Thyroid gland (tissue), 4 donors: ENCODE measurements at places on chromosomes 2 and 18.

- no peak for DNase-seq
- H3K4me1 ChIP-seq = peaks cover 2% of the 10 kb centered on the region
- H3K27me3 ChIP-seq = no peaks in the 10 kb centered on the region
- H3K4me3 ChIP-seq = no peak overlapping the region
Observed at GRCh38 chr2:64537991-64538390, 13.9 kb downstream of the AFTPH start.

DNA sequence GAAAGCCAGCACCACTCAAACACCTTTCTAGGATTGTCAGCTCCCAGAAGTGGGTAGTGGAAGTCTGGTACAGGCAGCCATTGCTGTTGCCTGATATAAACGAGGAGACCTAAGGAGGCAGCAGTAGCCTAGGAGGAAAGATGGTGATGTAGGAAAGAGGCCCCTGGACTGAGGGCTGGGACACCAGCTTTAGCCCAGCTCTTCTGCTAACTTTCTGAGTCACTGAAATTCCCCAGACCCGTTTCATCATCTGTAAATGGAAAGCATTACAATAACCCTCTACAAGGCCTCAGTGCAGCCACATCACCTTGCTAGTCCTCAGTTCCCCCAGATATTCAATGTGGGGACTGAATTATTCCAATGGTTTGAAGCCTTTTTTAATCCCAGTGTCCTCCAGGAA is 336.5 kb downstream of the TNS1 start:
- DNase-seq = no peak
- H3K27me3 ChIP-seq = no peaks in the 10 kb centered on the region
- no peaks in the 10 kb centered on the region for H3K36me3 ChIP-seq
- peaks cover 16% of the 10 kb centered on the region for H3K4me1 ChIP-seq
- H3K4me3 ChIP-seq = no peak overlapping the region
- no peak overlapping the region for H3K27ac ChIP-seq

DNA sequence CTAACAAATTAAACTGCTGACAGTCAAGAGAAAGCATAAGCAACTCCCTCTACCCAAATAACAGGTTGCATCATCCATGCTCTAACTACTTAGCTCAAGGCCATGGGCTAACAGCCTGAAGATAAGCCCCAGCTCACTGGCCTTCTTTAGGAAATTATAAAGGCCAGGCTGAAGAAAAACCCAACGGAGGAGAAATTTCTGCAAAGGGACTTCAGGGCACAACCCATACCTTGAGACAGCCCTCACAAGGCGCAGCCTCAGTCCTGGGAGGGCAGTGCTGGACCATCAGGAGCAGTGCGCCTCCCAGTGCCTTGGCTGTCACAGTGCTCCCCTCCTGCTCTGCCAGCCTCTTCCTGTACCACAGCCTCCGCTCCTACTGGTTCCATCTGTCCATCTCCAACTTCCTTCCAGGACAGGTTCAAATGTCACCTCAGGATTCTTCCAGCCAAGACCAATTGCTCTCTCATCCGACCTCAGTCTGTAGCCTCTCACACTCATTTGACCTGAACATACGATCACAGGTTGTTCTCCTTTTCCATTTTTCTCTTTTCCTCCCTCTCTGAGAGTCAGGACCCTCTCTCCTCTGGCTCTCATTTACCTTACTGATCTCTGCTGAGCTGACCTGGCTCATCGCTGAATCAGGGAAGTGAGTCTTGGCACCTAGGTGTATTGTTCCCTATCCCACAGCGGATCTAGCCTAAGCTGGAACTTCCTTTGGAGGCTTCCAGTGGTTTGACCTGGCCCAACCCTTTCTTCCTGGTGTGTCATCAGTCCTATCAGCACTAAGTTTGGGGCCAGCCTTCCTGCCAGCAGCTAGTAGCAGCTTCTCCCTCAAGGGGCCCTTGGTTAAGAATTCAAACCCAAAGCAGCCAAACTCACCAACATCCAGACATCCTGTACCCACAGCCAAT is 1.9 kb downstream of the MCFD2 start:
- H3K27ac ChIP-seq = peak overlapping the region; percentile 98
- H3K4me1 ChIP-seq = peaks cover 19% of the 10 kb centered on the region
- peak; percentile 27 for DNase-seq

DNA sequence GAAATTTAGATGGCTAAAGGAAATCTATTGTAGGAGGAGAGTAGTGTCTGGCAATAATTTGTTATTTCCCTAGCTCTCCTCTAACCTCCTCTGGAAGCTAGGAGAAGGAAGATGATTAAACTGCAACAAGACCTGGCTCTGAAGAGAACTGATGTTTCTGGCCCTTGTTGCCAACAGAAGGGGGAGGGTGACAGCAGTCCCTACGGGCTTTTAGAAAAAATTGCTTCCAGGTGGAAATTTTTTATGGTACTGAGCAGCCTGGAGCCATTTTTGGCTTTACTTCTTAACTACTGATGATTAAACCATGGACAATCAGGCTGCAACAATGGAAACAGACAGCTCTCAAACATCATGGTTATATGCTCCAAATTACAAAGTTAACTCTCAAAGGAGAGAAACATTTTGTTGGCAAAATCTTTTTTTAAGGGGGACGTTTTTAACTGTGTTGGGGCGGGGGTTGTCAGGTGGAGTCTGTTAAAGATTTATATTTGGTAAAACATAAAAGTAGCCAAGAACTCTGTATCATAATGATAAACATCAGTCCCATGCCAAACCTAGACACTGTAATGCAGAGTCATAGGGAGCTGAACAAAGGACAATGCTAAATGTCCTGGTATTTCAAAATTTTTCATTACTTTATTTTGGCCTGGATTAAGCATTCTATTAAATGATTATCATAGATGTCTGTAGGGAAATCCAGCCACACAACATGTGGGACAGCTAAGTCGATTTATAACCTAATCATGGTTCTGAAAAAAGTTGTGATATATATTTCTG is 70.0 kb downstream of the EXOC6B start:
- H3K27me3 ChIP-seq = no peaks in the 10 kb centered on the region
- no peak overlapping the region for H3K27ac ChIP-seq
- no peak overlapping the region for H3K4me3 ChIP-seq
- H3K4me1 ChIP-seq = no peaks in the 10 kb centered on the region
- DNase-seq = no peak

- no peak for DNase-seq
- no peaks in the 10 kb centered on the region for H3K4me1 ChIP-seq
- H3K27ac ChIP-seq = no peak overlapping the region
- H3K27me3 ChIP-seq = no peaks in the 10 kb centered on the region
Observed at GRCh38 chr2:235223011-235223410, 270.8 kb upstream of the AGAP1 start.

GRCh38 chr18:24112874-24113615 is 25.8 kb upstream of the CABYR start:
- H3K27ac ChIP-seq = no peak overlapping the region
- no peak for DNase-seq
- no peaks in the 10 kb centered on the region for H3K4me1 ChIP-seq
- H3K36me3 ChIP-seq = no peaks in the 10 kb centered on the region
- no peaks in the 10 kb centered on the region for H3K27me3 ChIP-seq

DNA sequence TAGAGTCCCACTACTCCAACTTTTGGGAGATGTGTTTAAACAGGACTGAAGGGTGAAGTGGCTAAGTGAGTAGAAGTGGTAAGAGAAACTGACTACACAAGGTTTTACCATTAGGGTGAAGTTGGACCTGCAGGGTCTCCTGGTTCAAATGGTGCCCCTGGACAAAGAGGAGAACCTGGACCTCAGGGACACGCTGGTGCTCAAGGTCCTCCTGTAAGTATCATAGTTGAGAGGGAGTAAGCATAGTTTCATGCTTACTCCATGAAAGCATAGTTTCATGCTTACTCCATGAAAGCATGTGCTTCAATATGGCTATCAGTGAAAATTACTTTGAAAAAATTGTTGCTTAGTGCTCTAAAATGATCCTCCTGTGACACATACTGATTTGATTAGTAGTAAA is 19.1 kb downstream of the COL3A1 start:
- no peak for DNase-seq
- H3K4me3 ChIP-seq = no peak overlapping the region
- no peaks in the 10 kb centered on the region for H3K27me3 ChIP-seq
- no peaks in the 10 kb centered on the region for H3K36me3 ChIP-seq
- H3K27ac ChIP-seq = no peak overlapping the region
- H3K4me1 ChIP-seq = no peaks in the 10 kb centered on the region

- H3K27ac ChIP-seq = no peak overlapping the region
- no peaks in the 10 kb centered on the region for H3K36me3 ChIP-seq
- H3K4me3 ChIP-seq = no peak overlapping the region
- no peaks in the 10 kb centered on the region for H3K4me1 ChIP-seq
- H3K27me3 ChIP-seq = no peaks in the 10 kb centered on the region
Observed at GRCh38 chr2:202091476-202091875, 18.4 kb downstream of the KIAA2012 start.

DNA sequence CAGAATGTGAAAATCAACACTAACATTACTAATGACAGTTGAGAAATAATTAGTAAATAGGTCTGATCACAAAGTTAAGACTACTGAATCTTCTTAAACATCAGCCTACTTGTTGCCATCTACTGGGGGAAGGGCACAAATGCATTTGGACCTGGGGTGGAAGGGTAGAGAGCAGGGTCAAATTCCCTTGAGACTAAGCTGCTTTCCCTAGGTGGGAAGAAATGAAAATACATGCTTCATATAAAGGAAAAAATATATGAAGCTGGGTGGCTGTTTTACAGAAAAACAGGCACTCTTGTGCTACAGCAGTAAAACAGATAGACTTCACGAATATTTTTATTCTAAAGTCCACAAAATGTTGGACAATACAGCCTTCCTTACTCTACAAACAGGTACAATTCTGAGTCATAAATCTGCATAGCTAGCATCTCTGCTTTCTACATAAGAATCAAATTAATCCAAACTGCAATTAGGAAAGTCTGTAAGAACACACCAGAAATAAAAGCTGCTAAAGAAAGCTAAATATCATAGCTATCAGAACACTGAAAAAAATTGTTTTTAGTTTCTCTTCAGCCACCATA is 10.9 kb downstream of the TRIP12 start:
- H3K4me1 ChIP-seq = peaks cover 30% of the 10 kb centered on the region
- DNase-seq = no peak
- no peak overlapping the region for H3K27ac ChIP-seq
- H3K27me3 ChIP-seq = no peaks in the 10 kb centered on the region
- no peak overlapping the region for H3K4me3 ChIP-seq

GRCh38 chr2:236844711-236845110 is 241.0 kb upstream of the COPS8 start:
- H3K36me3 ChIP-seq = no peaks in the 10 kb centered on the region
- no peaks in the 10 kb centered on the region for H3K27me3 ChIP-seq
- H3K27ac ChIP-seq = no peak overlapping the region
- peaks cover 8% of the 10 kb centered on the region for H3K4me1 ChIP-seq

GRCh38 chr2:170335351-170335750 is 157.4 kb downstream of the MYO3B start:
- no peaks in the 10 kb centered on the region for H3K4me1 ChIP-seq
- no peaks in the 10 kb centered on the region for H3K27me3 ChIP-seq
- H3K27ac ChIP-seq = no peak overlapping the region
- DNase-seq = no peak

DNA sequence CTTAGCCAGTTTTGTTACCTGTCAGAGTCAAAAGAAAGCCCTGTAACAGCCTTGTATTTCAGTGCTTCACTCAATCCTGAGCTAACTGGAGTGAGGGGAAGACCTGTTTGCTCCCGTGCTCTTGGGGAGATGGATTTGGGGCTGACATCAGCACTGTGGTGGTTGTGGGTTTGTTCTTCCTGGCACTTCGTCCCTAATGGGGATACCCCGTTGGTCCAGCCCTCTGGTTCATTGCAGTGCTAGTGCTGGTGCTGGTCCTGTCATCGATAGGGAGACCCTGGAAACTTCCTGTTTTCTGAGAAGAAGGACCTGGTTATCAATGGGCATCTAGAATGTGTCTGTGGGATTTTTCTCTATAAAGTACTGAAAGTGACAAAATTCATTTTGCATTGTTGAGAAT is 205.4 kb downstream of the ZNF407 start:
- DNase-seq = no peak
- H3K27ac ChIP-seq = no peak overlapping the region
- H3K27me3 ChIP-seq = no peaks in the 10 kb centered on the region
- no peak overlapping the region for H3K4me3 ChIP-seq
- no peaks in the 10 kb centered on the region for H3K36me3 ChIP-seq
- H3K4me1 ChIP-seq = no peaks in the 10 kb centered on the region

GRCh38 chr2:158395166-158395565 is 61.4 kb downstream of the CCDC148 start:
- no peaks in the 10 kb centered on the region for H3K4me1 ChIP-seq
- no peak overlapping the region for H3K27ac ChIP-seq
- H3K27me3 ChIP-seq = no peaks in the 10 kb centered on the region
- DNase-seq = no peak
- H3K36me3 ChIP-seq = no peaks in the 10 kb centered on the region

- peaks cover 56% of the 10 kb centered on the region for H3K4me1 ChIP-seq
- no peaks in the 10 kb centered on the region for H3K27me3 ChIP-seq
- DNase-seq = peak; percentile 87
- H3K4me3 ChIP-seq = no peak overlapping the region
- no peaks in the 10 kb centered on the region for H3K36me3 ChIP-seq
Observed at GRCh38 chr2:74290466-74291217, 52.6 kb downstream of the SLC4A5 start.

- no peak overlapping the region for H3K4me3 ChIP-seq
- peak; percentile 73 for DNase-seq
- H3K36me3 ChIP-seq = no peaks in the 10 kb centered on the region
- no peaks in the 10 kb centered on the region for H3K27me3 ChIP-seq
- H3K27ac ChIP-seq = no peak overlapping the region
Observed at GRCh38 chr2:29196792-29197788, 81.9 kb downstream of the CLIP4 start.

DNA sequence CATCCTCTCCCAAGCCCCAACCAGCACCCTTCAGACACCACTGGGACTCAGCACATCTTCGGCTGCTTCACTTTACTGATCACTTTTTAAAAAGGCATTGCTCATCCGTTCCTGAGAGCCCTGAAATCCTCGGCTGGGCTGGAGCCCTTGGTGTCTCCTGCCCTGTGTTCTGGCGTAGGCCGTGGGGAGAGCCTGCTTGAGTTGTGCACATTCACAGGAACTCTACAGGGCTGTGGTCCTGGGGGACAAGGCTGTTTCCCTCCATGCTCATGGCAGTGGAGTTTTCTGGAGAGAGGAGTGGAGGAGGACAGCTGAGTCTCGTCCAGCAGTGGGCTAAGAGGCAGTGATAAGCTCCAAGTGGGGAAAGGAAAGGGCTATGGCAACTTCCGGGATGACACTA is 15.9 kb downstream of the CENPA start:
- no peaks in the 10 kb centered on the region for H3K36me3 ChIP-seq
- H3K27me3 ChIP-seq = no peaks in the 10 kb centered on the region
- no peaks in the 10 kb centered on the region for H3K4me1 ChIP-seq
- H3K27ac ChIP-seq = no peak overlapping the region

- H3K27me3 ChIP-seq = no peaks in the 10 kb centered on the region
- no peaks in the 10 kb centered on the region for H3K36me3 ChIP-seq
- no peaks in the 10 kb centered on the region for H3K4me1 ChIP-seq
Observed at GRCh38 chr2:109254174-109254904, 125.3 kb downstream of the SH3RF3 start.

- H3K27ac ChIP-seq = no peak overlapping the region
- no peak for DNase-seq
- H3K27me3 ChIP-seq = no peaks in the 10 kb centered on the region
- H3K36me3 ChIP-seq = no peaks in the 10 kb centered on the region
- H3K4me3 ChIP-seq = no peak overlapping the region
Observed at GRCh38 chr2:223528036-223528435, 74.1 kb downstream of the SCG2 start.
